A549 (cell line): ENCODE measurements at places on chromosomes 5 and 9.

DNA sequence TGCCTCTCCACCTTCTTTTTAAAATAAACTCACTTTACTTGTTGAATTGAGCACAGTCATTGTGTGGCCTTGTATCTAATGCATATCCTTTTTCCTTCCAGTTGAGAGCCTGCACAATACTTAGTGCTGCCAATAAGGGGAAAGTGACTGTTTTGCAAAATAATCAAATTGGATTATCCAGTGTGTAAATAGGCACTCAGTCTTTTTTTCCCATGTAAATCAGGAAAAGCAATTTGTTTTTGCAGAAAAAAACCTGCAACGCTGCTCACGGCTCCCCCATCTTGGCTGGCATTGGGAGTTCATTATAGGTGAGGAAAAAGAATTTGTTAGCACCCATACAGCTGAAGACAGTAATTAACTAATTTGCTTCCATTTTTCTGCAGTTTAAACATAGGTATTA is 299.9 kb downstream of the CSNK1G3 start:
- DNase-seq, result no peak

DNA sequence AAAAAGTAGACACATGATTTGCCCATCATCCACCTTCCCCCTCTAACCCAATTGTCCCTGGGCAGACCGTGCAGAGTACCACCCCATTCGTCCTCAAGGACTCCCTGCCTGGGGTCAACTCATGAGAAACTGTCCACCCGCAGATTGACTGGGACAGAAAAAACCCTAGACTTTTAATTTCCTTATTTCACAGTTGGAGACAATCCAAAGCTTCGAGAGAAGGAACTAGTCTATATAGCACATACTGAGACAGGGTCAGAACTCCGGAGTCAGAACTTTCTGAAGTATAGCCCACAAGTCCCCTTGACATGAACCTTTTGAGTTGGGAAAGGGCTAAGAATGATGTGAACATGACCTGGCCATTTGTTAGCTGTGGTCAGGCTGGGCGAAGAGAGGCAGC is 7.5 kb upstream of the GPX3 start:
- no peak for DNase-seq

DNA sequence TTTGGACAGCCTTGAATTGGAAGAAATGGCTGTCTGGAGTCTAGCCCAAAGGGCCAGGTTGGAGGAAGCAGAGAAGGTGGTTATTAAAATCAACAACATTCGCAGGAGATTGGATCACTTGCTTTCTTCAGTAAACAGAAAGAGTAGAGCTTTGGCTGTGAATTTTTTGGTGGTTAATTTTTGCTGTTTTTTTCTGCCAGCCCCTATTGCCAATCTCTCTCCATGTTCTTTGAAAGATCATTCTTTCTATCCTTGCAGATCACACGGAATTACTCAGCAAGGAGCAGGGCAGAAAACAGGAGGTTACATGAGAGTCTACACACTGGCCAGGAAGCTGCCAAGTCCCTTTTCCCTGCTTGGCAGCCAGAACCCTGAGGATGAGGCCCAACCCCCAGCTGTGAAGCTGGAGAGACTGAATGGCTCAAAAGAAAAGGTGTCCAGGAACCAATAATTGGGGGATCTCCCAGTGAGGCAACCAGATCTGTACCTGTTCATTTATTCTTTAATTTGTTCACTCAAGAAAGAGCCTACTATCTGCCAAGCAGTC is 13.0 kb downstream of the GLRX start:
- no peak for DNase-seq

DNA sequence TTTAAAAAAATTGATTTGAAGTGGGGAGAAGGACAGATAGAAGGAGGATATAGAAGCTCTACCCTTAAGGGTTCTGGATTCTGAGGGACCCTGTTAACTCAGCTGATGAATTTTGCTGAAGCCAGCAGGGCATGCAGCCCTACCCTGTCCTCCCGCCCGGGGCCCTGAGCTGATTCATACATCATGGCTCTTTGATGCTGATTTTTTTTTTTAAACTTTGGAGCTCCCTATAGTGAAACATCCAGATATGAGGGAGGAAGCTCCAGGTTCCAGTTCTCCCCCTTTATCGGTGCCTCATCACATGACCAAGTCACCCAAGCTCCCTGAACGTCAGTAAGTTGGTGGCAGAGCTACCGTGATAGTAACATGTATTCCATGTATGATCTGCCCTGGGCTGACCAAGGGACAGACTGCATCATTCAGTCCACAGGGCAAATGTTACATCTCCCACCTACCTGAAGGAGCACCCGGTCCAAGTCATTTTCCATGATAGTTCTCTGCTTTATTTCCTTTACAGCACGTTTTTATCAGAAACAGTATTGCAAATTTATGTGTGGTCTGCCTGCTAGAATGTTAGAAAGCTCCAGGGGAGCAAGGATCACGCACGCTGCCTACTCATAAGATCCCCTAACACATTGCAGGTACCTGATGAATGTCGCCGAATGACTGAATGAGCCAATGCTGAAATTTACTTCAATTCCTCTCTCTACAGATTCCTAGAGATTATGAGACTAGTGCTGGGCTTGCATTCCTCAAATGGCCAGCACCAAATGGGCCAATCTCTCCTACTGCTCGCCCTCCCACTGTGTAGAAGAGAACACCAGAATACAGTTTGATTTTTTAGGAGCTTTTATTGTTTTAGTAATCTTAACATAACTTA is 25.9 kb downstream of the SPARC start:
- no peak for DNase-seq

GRCh38 chr5:89273289-89273688 is 390.3 kb upstream of the MEF2C start:
- DNase-seq, result no peak

DNA sequence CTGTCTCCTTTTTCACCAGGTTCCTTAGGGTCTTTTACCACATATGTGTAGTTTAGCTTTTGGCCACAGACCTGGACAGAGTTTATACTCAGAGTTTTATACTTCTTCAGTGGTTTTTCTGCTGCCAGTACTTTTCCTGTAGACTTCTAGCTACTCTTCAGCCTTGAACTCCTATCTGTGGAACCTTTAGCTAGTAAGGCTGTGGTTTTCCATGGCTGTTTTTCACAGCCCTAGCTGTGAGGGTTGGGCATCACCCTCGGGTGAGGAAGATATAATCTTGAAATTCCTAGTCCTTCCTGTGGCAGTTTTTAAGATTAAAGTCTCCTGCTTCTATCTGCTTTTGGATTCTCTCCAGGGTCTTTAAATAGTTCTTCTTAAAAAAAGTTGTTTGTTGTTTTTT is 109.1 kb downstream of the FGF1 start:
- DNase-seq, result no peak

DNA sequence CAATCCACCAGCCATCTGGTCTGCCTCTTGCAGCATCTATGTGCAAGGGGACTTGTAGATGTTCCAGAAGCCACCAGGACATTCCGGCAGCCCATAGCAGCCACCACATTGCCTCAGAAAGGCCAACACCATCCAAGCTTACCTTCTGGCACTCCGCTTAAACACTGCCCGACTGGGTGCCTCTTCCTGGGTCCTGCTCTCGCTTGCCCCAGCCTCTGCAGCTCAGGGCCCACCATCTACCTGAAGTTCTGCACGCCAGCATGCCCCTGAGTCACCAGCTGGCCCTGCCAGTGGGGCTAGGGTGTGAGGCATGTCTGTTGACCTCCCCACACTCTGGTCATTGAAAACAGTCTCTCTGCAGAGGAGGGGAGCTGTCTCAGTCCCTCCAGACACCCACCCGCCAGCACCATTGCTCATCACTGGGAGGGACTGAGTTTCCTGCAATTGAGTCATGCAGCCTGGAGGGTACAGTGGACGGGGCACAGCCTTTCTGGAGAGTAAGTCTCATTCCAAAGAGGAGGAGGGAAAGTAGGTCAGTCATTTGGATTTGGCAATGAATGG is 16.9 kb upstream of the COL5A1 start:
- DNase-seq, result peak; percentile 72

- no peak for DNase-seq
These were observed 352.2 kb downstream of the KIAA0825 start for GRCh38 chr5:94266170-94266569.

DNA sequence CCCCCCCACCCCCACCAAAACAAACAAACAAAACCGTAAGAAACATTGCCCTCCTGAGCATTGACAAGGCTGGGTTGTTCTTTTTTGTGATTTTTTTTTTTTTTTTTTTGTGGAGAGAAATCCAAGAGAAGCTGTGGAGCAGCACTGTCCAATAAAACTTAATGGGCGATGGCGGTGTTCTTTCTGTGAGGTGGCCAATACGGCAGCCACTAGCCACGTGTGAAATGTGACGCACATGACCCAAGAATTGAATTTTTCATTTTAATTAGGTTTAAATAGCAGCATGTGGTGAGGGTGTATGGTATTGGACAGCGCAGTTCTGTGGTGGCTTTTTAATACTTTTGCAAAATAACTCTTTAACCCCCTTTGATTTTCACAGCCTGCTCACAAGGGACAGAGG is 251.1 kb downstream of the PDZD2 start:
- DNase-seq, result no peak

GRCh38 chr9:137516144-137516917 is 33.9 kb downstream of the PNPLA7 start:
- DNase-seq, result no peak

DNA sequence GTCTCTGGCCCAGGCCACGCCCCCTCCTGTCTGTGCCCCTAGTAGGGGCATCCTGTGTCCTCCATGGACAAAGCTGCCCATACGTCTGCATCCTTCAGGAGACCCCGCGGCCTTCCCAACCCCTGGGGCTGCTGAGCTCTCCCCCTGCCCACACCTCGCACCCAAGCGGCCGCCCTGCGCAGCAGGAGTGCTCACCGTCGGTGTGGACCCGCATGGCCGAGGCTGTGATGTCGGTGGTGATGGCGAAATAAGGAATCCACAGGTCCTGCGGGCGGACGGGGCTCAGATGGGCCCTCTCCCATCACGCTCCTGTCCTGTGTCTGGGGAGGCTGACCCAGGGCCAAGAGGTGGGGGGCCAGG is 4.8 kb upstream of the NSMF start:
- DNase-seq, result no peak

- DNase-seq, result no peak
These were observed 25.9 kb downstream of the NKD2 start for GRCh38 chr5:1034421-1034905.

GRCh38 chr5:174245516-174246075 is 200.1 kb downstream of the NSG2 start:
- DNase-seq, result no peak

- DNase-seq, result no peak
These were observed 87.9 kb downstream of the SLC1A3 start for GRCh38 chr5:36694351-36694750.

- no peak for DNase-seq
These were observed 10.3 kb downstream of the TRIM32 start for GRCh38 chr9:116697362-116697761.

DNA sequence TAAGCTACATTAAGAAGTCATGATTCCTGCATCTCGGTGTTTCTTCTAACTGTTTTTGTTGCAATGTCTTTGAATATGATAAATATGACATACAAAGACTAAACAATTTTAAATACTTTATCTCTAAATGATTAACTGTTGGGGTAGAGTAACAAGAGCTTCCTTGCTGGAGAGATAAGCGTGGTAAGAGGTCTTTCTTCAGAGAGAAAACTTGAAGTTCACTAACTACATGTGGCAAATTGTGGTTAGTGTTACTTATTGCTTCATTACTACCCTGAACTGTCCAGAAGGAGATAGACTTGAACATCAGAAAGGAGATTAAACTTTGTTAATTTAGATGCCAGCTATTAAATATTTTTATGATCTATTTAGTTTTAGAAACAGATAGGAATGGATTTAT is 7.0 kb upstream of the ARSB start:
- no peak for DNase-seq

- DNase-seq, result no peak
These were observed 65.5 kb upstream of the SPTLC1 start for GRCh38 chr9:92180669-92181181.

- no peak for DNase-seq
These were observed 27.5 kb upstream of the SERINC5 start for GRCh38 chr5:80283360-80283759.

- DNase-seq, result no peak
These were observed 6.6 kb downstream of the SLC46A2 start for GRCh38 chr9:112884101-112884500.

DNA sequence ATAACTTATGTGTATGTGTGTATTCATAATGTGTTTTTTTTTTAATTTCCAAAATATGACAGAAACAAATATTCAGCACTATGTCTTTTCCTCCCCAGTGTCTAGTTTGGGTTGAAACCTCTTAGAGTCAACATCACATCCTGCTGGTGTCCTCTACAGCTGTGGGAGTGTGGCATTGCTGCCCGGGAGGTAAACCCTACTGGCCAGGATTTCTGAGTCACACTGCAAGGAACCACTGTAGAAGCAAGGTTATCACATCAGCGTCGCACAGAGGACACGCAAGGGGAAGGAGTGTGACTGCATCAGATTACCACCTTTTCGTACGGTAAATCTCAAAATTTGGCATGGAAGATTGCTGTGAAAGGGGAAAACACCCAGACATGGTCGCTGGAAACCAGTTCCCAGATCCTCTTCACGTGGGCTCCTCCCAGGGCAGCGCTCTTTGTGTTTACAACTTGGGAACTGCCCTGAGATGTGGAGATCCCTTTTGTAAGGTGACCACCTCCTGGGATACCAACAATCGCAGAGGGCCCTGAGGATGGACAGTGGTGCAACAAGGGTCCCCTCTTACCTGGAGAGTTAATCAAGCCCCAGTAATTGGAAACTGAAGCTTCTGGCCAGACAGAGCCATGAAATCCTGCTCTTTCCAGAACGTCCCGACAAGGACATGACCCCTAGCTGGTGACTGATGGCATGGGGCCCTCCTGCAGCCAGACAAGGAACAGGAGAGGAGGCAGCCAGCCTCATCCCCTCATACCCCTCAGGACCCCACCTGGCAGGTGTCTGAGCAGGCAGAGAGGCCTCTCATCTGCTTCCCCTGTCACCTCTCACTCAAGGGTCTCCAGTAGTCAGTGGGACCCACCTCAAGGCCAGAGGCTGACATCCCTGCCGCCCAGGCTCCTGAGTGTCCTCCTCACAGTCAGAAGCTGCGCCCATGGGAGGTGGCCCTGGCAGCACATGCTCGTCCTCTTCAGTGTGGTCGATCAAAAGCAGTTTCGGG is 194.7 kb downstream of the MED10 start:
- DNase-seq, result no peak

DNA sequence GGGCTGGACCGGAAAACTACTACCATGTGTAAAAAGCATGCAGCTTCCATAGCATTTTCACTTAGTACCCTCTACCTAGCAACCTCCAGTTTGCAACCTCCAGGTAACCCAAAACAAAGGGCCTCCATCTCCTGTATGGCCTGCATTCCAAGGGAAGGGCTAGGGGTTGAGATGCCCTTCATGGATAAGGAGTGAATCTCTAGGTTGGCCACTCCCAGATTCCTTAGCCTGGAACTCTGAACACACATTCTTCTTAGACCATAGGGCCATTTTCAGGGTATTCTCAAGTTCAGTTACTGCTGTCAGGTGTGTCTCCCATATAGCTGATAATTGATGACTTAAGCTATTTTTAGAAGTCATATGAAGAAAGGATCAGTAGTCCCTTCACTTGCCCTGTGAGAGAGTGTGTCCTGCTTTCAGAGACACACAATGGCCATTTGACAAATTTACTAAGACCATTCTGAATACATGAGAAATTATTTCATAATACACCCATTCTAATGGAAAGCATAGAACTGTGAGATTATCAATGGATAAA is 22.5 kb downstream of the HSPB3 start:
- DNase-seq, result no peak
